RWPE1 (cell line): ENCODE measurements at places on chromosomes 3 and 15.

DNA sequence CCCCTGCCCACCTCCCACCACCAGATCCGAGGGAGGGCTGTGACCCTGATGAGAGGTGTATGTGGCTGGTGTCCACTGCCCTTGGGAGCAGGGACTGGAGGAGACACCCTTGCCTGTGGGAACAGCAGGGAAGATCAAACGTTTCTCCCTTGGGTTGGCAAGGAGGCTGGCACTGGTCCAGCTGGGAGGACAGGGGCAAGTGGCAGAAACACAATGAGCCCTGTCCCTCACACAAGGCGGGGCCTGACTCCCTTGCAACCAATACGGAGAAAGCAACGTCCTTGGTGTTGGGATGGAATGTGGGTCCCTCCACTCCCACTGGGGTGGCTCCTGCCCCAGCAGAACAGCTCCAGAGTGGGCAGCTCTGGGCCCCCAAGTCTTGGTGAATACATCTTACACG is 5.2 kb downstream of the HYAL2 start:
- DNase-seq = no peak

DNA sequence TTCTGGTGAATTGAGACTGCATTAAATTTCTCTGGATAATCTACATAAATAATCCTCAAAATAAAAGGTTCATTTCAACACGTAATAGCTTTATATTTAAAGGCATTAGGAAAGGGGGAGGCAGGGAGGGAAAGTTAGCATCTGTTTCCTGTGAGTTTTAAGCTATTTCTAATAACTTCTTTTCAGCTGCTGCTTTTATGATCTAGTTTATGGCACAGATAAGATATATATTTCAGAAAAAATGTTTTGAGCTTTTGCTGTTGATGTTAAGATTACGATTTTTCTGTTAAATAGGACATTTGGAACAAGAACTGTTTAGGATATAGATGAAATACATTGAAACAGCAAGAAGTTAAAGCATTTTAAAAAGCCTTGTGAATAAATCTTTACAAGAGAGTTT is 30.0 kb downstream of the UBE2E1 start:
- DNase-seq = no peak

DNA sequence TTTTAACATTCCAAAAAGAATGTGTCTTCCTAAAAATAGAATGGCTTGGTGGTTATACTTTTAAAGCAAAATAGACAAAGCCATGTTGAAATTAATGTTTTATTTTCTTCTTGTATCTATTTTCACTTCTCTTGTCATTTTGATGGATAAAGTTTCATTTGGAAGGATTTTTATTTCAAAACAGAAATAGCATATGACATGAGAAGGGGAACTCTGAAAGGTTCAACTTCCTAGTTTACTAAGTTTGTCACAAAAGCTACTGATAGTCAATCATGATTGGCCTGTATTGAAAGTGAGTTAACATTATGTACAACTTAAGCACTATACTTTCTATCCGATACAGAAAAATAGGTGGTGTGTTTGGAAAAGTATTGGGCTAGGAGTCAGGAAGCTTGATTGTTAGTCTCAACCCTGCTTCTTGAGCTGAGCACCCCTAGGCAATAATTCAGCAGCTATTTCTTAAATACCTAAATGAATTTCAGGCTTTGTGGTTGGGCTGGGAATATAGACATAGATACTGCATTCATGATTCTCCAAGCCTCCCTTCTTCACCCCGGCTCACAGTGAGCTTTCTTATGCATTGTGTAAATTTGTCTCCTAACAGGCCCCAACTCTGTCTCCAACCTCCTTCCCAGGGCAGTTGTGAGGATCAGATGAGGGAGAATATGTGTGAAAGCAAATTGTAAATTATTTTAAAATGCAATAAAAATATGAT is 46.9 kb upstream of the CSPG4 start:
- no peak for DNase-seq

DNA sequence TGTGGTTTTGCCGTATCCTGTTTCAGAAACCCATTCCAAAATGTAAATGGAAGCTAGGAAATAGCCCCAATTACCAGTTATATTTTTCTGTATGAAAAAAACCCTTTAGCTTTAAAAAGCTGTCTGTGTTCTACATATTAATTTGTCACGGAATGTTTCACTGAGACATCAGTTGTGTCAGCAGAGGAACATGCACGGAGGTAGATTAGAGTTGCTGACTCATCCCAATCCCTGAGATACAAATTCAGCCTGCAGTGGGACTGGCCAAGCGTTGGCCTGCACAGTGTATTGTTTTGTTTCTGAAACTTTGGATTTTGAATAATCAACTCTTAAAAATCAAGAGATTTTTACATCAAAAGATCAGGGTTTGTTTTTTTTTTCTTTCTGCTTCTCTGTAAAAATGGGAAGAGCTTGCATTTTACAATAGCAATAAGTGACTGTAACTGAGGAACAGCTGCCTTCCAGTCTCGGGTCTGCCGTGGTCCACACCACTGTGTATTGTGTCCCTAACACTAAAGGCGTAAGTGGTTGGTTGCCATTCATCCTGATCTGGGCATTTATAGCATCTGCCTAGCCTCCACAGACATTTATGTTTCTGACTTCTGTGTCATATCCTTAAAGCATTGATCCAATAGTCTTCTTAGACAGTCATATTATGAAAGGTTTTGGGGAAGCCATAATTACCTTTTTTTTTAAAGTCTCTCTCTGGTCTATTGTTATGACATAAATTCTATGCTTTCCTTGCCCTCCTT is 218.1 kb downstream of the ADAMTSL3 start:
- peak; percentile 63 for DNase-seq

- DNase-seq = no peak
Observed at GRCh38 chr3:134978658-134979057, 183.6 kb downstream of the EPHB1 start.

DNA sequence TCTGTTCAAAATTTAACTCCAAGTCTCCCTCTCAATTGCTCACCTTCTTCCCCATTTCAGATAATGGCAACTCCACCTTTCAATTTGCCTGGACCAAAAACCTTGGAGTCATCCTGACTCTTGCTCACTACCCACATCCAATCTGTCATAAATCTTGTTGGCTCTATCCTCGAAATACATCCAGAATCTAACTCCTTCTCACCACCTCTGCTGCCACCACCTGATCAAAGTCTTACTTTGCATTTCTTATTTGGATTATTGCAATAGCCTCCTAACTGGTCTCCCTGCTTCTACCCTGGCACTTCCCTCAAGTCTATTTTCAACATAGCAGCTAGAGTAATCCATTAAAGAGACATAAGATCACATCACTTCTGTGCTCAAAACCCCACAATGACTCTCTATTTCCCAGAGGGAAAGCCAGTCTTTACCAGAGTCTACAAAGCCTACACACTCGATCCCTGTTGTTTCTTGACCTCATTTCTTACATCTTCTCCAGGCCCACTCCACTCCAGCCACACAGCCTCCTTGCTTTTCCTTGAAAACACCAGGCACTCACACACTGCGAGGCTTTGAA is 86.6 kb downstream of the GPR156 start:
- peak; percentile 61 for DNase-seq

- DNase-seq = no peak
Observed at GRCh38 chr15:63240109-63240508, 37.3 kb upstream of the APH1B start.

DNA sequence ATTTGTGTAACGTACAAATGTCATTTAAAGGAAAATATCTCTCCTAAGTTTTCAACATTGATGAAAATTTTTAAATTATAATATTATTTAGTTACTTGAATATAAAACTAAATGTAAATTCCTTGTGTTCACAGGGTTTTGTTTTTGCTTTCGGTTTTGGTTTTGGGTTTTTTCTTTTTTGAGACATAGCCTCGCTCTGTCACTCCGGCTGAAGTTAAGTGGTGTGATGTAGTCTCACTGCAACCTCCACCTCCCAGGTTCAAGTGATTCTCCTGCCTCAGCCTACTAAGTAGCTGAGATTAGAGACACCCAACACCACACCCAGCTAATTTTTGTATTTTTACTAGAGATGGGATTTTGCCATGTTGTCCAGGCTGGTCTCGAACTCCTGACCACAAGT is 79.3 kb upstream of the TCF12 start:
- no peak for DNase-seq

- no peak for DNase-seq
Observed at GRCh38 chr15:69679623-69680228, 227.1 kb downstream of the RPLP1 start.

DNA sequence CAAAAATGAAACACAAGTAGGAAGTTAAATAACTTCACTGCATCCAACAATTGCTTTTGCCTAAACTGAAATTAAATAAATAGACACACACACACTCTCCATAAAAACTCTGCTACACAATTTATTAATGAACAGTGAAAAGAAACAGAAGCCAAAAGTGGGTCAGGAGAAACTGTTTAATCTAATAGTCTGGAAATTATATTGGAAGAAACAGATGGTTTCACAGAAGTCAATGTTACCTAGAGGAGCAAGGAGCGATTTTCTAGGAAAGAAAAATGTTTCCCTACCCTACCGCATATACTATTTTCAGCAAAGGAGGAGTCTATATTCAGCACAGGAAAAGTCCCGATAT is 32.0 kb downstream of the RFTN1 start:
- no peak for DNase-seq

DNA sequence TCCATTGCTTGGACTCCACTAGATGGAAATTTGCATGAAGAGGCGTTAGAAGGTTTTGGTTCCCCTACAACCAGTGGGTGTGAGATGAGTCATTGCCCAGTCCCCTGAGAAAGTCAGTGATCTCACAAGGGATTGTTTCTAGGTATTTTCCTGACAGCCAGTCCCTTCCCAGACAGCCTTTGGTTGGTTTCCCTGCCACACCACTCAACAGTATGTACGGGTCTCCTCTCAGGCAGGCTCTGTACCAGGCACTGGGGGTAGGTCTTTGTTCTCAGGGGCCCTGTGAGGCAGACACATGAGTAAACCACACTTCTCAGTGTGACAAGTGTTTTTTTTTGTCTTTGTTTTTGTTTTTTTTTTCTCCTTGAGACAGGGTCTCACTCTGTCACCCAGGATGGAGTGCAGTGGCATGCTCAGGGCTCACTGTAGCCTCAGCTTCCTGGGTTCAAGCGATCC is 4.0 kb downstream of the LAMP3 start:
- DNase-seq = peak; percentile 64

DNA sequence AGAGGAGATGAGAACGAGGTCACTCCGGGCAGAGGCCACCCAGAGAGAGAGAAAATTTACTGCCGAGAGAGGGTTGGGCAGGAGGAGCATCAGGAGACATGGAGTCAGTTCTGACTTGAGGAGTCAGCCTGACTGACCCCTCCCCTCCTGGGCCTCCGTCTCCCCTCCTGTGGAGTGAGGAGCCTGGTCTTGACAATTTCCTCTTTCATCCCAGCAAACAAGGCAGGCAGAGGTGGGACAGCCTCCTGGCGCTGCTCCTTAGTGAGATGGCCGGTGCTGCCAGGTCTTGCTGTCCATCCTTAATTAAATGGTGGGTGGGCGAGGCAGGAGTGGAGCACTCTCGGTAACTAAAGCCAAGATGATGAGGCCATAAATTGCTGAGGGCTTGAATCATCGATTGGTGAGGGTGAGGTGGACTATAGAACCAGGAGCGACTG is 60.6 kb downstream of the CYP11A1 start:
- DNase-seq = no peak

GRCh38 chr3:181075098-181075497 is 85.6 kb upstream of the DNAJC19 start:
- no peak for DNase-seq

- DNase-seq = no peak
Observed at GRCh38 chr3:194083637-194084224, 52.2 kb upstream of the HES1 start.

DNA sequence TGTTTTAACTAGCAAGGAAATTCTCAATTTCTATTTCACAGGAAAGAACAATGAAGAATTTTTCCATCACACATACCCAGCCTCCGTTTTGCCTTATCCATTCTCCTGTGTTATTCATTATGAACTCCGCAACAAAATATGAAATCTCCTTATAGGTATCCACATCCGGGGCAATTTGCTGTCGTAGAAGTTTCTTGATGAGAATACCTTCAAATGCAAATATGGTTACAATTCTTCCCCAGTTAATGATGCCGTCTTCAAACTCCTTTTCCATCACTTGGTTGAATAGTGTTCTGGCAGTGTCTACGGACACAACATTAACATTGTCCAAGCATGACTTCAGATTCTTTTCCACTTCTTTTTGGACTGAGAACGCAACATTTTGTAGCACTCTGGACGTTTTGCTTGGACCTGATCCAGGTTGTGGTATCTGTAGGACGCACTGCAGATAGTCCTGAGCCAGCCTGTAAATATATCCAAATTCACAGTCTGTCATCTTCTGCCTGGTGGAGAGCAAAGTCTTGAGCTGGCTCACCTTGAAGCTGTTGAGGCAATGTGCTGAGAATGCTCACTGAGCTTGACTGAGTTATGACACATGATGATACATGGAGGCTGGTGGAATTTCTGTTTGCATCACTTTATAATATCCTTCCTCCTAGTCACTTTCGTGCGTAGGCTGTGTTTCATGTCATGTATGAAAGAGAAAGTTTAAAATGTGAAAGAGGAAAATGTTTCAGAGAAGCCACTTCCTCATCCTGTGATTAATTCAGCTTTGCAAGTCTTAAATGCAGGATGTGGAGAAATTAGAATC is at the start of gene BCL2A1:
Gene BCL2A1 (minus strand): TSS at position 573 of the 811 bp plus-strand sequence. CDS start 77 bp downstream, at position 496.
- peak; percentile 63 for DNase-seq

- DNase-seq = peak; percentile 93
Observed at GRCh38 chr3:126911162-126912026, 71.5 kb upstream of the PLXNA1 start.

DNA sequence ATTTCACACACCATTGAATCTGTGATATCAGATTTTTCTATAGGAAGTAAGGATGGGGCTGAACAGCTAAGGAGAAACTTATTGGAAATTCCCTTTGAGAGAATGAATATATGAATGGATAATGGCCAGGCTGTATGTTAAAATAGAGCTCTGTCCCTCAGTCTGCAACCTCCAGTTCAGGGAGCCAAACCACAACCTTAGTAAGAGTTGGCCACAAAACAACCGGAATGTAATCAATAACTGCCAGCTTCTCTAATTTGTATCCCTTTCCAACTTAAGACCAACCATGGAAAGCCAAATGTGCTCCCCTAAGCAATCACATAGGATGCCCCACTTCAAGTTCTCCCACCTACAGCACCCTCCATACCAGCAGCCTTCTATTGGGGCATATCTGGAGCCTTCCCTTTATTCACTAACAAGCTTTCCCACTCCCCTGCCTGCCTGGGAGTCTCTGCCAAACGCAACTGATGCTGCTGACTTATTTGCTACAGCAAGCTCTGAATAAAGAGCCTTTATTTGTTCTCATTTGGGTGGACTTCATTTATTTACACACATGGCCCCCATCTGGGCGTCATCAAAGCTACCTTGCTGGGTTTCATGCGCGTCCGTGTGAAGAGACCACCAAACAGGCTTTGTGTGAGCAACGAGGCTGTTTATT is 75.4 kb upstream of the LARS2 start:
- no peak for DNase-seq

GRCh38 chr3:62100282-62100989 is 272.9 kb downstream of the FEZF2 start:
- DNase-seq = no peak

- no peak for DNase-seq
Observed at GRCh38 chr15:67110361-67110781, 45.0 kb downstream of the SMAD3 start.

- no peak for DNase-seq
Observed at GRCh38 chr3:140236836-140237501, 302.0 kb downstream of the CLSTN2 start.
